ENCODE measurements at places on chromosomes 6 and 20. TPM values are rescaled to one million over a fixed set of nuclear protein-coding genes. Genes with fewer than 3 reads are reported as not detected.

LAMA4 gene
- total RNA-seq, result 0.22 TPM

ZFP57 gene
- total RNA-seq, result not detected

HUS1B gene
- 1.1 TPM for total RNA-seq

PRSS16 gene
- 0.64 TPM for total RNA-seq

DNA sequence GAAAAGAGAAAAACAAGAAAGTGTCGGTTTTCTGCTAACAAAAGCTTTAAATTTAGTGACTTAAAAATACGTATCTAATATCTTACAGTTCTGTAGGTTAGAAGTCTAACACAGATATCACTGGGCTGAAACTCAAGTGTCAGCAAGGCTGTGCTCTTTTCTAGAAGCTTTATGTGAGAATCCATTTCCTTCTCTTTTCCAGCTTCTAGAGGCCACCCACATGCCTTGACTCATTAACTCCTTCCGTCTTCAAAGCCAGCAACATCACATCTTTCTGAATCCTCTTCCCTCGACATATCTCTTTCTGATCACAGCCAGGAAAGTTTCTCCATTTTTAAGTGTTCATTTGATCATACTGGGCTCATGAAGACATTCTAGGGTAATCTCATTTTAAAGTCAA is 262.0 kb downstream of the MAFB start:
- no peak overlapping the region for H3K27ac ChIP-seq
- DNase-seq, result no peak
- no peaks in the 10 kb centered on the region for H3K36me3 ChIP-seq
- no peaks in the 10 kb centered on the region for H3K4me1 ChIP-seq

MAP3K5 gene
- total RNA-seq, result 0.66 TPM

RNF146 gene
- total RNA-seq, result 71.1 TPM

DNA sequence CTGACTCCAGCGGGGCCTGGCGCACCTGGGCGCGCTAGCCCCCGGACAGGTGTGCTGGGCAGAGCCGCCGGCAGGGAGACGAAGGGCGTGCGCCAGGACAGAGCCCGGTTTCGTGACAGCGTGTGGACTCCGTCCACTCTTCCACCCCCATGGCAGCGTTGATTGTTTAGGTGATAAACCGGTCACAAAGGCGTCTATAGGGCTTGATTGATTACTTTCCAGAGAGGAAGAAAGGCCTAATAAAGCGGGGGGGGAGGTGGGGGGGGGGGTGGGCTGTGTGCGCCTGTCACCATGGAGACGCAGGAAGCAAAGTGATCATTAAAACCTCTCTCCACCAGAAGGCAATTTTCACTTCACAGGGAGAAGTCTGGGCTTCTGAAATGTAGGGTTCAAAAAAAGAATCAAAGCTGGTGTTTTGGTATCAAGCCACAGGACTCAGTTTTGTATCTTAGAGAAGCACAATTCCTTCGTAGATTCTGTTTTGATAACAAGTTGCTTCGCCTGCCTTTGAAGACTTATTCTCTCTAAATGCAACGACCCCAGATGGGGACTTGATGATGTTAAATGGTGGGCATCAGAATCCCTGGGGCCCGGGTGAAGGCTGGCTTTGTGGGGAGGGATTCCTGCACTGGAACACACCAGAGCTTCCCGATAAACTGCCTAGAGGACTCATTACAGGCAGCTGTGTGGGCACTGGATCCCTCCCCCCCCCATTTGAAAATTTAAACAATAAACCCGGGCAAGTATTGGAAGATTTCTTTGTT is 1.4 kb downstream of the PHACTR3 start:
- peaks cover 8% of the 10 kb centered on the region for H3K36me3 ChIP-seq
- H3K27me3 ChIP-seq, result peaks cover 24% of the 10 kb centered on the region
- H3K4me1 ChIP-seq, result peaks cover 5% of the 10 kb centered on the region
- peak overlapping the region; percentile 7 for H3K27ac ChIP-seq

RING1 gene
- total RNA-seq, result 37.3 TPM

- H3K27me3 ChIP-seq, result no peaks in the 10 kb centered on the region
- no peak overlapping the region for H3K27ac ChIP-seq
- no peak for DNase-seq
- no peak overlapping the region for H3K4me3 ChIP-seq
Observed at GRCh38 chr20:41701588-41702348, 83.6 kb upstream of the CHD6 start.

DNA sequence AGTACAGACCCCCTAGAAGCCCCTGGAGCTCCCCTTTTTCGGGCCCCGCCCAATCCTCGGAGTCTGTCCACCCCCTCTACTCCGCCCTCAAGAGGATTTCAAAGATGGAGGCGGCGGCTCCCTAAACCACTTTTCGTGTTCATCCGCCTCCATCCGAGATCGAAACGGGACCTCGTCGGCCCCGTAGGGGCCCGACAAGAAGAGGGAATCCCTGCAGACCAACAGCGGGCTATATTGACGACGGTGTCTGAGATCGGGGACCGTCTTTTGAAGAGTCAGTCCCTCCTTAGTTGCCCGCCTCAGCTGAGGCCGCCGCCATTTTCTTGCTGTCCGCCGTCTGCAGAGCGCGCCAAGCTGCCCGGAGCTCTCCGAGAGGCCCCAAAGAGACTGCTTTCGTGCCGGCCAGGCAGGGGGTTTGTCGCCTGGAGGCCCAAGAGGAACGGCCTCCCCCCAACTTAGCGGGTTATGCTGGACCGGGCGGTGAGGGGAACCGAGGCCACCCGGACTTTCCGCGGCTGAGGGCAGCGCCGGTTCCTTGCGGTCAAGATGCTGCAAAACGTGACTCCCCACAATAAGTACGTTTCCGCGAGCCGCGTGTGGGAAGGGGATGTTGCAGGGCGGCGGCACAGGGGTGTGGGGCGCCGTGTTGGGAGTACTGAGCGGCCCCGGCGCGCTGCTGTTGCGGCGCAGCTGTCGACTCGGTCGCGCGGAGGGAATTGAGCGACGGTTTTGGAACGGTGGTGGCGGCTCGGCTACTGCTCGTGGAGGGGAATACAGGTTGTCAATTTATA is 4.2 kb downstream of the BRD2 start:
- H3K4me3 ChIP-seq, result peak overlapping the region; percentile 99
- H3K36me3 ChIP-seq, result peaks cover 5% of the 10 kb centered on the region
- DNase-seq, result peak; percentile 50
- peaks cover 27% of the 10 kb centered on the region for H3K27me3 ChIP-seq
- H3K27ac ChIP-seq, result peak overlapping the region; percentile 100

MAD2L1BP gene
- total RNA-seq, result 38.8 TPM

- DNase-seq, result peak; percentile 75
- H3K36me3 ChIP-seq, result peaks cover 5% of the 10 kb centered on the region
- H3K27ac ChIP-seq, result no peak overlapping the region
- H3K4me1 ChIP-seq, result no peaks in the 10 kb centered on the region
- no peak overlapping the region for H3K4me3 ChIP-seq
- peaks cover 3% of the 10 kb centered on the region for H3K27me3 ChIP-seq
Observed at GRCh38 chr6:160137989-160138835, 16.6 kb downstream of the SLC22A1 start.

DNA sequence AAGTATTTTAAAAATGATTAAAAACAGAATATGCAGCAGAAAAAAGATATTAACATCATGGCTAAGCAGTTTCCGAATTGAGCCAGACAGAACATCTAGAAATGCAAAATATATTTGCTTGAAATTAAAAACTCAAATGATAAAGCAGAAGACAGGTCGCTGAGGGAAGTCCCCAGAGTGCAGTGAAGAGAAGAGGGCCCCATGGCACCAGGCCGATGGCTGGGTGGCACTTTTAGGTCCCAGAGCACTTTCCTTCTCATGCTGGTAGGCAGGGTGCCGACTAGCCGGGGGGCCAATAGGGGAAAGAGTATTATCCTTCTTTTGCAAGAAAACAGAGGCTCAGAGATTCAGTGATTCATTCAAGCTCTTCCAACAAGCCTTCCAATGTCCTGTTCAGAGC is 58.9 kb downstream of the MYH7B start:
- H3K27ac ChIP-seq, result no peak overlapping the region
- H3K4me3 ChIP-seq, result no peak overlapping the region
- no peak for DNase-seq
- H3K4me1 ChIP-seq, result peaks cover 15% of the 10 kb centered on the region

SLC39A7 gene
- 92.8 TPM for total RNA-seq

GRCh38 chr6:161366301-161366923 is 92.6 kb upstream of the AGPAT4 start:
- DNase-seq, result no peak
- H3K36me3 ChIP-seq, result peaks cover 6% of the 10 kb centered on the region
- no peak overlapping the region for H3K27ac ChIP-seq
- no peaks in the 10 kb centered on the region for H3K27me3 ChIP-seq

- no peaks in the 10 kb centered on the region for H3K4me1 ChIP-seq
- peaks cover 14% of the 10 kb centered on the region for H3K36me3 ChIP-seq
- no peak for DNase-seq
- peaks cover 2% of the 10 kb centered on the region for H3K27me3 ChIP-seq
- H3K27ac ChIP-seq, result no peak overlapping the region
Observed at GRCh38 chr6:1553562-1554083, 56.1 kb upstream of the FOXC1 start.

DNA sequence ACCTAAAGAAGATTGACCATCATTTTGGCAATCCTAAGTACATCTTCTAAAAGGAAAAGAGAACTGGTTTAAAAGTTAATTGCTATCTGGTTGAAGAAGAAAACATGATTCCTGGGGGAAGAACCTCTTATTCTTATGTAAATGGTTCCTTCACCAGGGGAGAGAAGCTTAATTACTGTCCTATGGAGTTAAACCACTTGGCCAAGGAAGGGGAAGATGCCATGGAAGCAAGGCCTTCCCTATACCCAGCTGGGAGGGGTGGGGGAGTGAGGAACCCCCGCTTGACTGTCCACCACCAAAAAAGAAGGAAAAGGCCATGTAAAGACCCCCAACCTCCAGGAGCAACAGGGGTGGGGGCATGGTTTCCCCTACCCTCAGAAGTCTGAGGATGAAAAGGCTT is 962.1 kb downstream of the GRIK2 start:
- DNase-seq, result no peak
- no peak overlapping the region for H3K27ac ChIP-seq
- no peaks in the 10 kb centered on the region for H3K27me3 ChIP-seq
- no peaks in the 10 kb centered on the region for H3K36me3 ChIP-seq

GRCh38 chr20:15799871-15800270 is 773.4 kb downstream of the KIF16B start:
- H3K4me1 ChIP-seq, result peaks cover 2% of the 10 kb centered on the region
- no peak overlapping the region for H3K27ac ChIP-seq
- no peak overlapping the region for H3K4me3 ChIP-seq
- no peak for DNase-seq
- no peaks in the 10 kb centered on the region for H3K36me3 ChIP-seq

UNC93A gene
- not detected for total RNA-seq

GRCh38 chr6:70622461-70622860 is 45.2 kb upstream of the SMAP1 start:
- no peak for DNase-seq
- H3K4me3 ChIP-seq, result no peak overlapping the region

DNA sequence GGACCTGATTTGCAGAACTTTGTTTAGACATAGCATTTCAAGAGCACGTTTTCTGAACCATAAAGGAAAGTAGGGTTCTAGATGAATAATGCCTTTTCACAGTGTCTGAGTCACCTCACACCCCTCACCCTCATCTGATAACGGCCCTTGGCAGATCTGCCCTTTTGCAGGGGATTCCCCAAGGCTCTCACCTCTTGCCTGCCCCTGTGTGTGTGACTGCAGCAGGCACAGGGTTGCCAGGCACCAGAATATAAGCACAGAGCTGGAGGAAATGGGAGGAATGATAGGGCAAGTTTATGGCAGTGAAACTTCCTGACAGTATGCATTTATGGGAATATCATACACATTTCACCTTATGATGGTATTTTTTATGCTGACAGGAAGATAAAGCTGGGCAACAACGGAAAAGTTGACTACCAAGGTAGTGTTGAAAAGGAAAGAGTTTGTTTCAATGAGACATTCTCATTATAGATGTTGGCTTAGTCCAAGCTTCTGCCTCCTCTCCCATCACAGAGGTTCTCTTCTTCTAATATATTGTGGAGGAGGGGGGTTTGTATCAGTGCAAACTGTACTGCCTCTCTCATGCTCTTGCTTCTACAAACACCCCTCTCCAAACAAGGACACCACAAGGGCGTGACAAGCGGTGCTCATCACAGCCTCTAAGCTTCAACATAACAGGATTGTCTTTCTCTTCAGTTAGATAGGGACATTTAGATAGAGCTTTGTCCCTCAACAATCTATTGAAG is 101.5 kb upstream of the BACH2 start:
- H3K4me3 ChIP-seq, result no peak overlapping the region
- no peaks in the 10 kb centered on the region for H3K36me3 ChIP-seq
- H3K4me1 ChIP-seq, result peaks cover 15% of the 10 kb centered on the region
- H3K27me3 ChIP-seq, result no peaks in the 10 kb centered on the region
- no peak overlapping the region for H3K27ac ChIP-seq

- H3K4me3 ChIP-seq, result no peak overlapping the region
- no peaks in the 10 kb centered on the region for H3K4me1 ChIP-seq
- H3K27me3 ChIP-seq, result peaks cover 3% of the 10 kb centered on the region
- no peak for DNase-seq
- no peak overlapping the region for H3K27ac ChIP-seq
- peaks cover 15% of the 10 kb centered on the region for H3K36me3 ChIP-seq
Observed at GRCh38 chr6:41216616-41217015, 11.5 kb upstream of the TREML4 start.

LZTS3 gene
- total RNA-seq, result 56.8 TPM

ZBTB46 gene
- 94.4 TPM for total RNA-seq

SLC52A3 gene
- total RNA-seq, result not detected

DNA sequence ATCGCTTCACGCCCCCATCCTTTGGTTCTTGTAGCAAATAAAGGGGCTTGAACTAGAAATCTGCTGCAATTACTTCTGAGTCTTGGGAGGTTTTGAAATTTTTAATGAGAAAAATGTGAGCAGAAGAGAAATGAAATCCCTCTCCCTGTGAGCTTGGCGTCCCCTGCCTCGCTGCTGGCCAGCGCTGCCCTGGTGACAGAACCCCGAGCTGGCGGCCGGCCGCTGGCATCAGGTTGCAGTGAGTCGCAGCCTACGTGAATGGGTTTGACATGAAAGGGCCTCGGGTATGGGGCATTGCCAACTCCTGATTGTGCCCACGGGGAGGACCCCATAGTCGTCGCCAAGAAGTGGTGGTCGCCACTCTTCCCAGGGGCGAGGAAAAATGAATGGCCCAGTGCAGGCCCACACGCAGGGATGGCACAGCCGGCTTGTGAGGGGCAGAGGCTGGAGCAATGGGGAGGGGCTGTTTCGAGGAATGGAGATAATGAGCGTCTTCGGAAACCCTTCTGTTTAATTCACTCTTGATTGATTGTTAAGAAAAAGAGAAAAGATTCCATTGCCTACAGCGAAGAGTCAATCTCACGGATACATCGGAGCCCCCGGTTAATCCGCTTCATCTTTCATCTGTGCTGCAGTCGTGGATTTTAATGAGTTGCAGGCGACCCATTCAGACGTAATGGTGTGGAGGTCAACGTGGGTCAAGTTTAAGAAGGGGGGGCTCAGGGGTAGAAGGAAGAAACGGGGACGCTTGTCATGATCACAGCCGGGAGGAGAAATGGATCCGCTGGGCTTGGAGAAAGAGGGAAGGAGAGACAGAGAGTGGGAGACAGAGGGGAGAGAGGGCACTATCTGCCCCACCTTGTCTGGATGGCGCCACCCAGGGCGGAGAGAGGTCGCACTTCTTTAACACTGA is 380.1 kb downstream of the THBS2 start:
- no peak overlapping the region for H3K27ac ChIP-seq
- no peak for DNase-seq
- H3K36me3 ChIP-seq, result no peaks in the 10 kb centered on the region
- no peak overlapping the region for H3K4me3 ChIP-seq
- peaks cover 6% of the 10 kb centered on the region for H3K27me3 ChIP-seq

MDFI gene
- total RNA-seq, result 7.9 TPM

- H3K27me3 ChIP-seq, result no peaks in the 10 kb centered on the region
- no peak for DNase-seq
- H3K27ac ChIP-seq, result no peak overlapping the region
- no peaks in the 10 kb centered on the region for H3K36me3 ChIP-seq
Observed at GRCh38 chr20:51966296-51966971, 164.1 kb upstream of the SALL4 start.
